Activated CD4-positive, alpha-beta T cell treated with anti-CD3 and anti-CD28 coated beads, Interleukin-2, amount 50 U/mL, for 16 hours (primary cell): ENCODE measurements at places on chromosomes 3 and 15.

DNA sequence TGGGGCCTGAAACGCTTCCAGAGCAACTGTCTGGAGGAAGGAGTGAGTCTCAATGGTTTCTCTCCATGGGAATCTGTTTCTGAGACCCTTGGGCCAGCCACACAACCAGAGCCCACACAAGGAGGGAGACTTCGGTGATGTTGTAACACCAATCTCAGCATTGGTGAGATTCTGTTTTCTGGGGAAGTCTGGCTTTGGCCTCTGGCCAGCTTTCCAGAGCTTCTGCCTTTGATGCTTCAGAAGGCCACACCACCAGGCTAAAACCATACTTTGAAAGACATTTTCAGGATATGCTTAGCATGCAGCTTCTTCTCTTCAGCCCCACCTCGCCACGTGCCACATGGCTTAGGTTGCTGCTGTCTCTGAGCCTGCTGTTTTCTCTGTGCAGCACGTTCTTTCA is 3.6 kb upstream of the EEFSEC start:
- DNase-seq: no peak

DNA sequence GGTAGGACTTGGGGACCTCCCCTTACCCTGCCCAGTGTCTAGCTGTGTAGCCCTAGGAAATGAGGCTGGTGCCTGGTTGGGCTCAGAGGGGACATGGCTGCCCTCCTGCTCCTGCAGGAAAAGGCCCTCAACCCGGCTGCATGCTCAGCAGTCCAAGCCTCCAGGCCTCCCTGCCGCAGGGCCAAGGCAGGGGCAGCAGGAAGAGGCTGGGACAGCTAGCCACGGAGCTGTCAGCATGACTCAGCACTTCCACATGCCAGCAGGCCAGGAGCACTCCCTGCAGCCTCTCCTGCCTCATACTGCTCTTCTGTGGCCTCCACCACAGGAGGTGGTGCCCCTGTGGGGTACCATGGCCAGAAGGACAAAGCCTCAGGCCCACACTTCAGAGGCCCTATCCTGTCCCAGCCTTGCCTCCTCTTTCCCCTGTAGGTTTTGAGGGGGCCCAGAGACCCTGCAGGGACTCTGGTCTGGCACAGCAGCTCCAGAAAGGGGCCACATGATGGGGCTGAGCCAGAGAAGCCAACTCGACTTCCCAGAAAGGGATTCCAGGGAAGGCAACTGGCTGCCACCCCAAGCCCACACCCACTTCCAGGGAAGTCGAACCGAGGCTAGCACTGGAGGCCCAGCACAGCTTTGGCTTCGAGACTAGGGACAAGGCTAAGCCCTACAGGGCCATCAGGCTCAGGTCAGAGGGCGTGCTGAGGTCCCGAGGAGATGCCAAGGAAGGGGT is 19.5 kb downstream of the TKT start:
- peak; percentile 45 for DNase-seq

DNA sequence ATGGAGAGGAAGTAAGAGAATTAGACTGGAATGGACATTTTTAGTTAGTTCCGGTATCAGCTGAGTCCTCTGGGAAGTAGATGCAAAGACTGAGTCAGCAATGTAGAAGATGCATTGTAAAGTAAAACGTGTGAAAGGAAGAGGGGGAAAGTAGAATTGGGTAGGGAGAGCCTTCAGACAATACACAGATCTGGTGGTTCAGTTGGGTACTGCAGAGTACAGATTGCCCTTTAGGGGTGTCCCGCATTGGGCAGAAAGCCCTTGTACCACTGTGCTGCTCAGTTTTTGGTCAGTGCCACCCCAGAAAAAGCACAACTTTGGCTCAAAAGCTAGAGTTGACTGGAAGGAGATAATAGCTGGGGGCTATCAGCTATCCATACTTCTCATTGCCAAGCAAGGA is 247.4 kb downstream of the KBTBD8 start:
- DNase-seq: no peak

GRCh38 chr3:141065258-141065657 is 14.1 kb downstream of the SPSB4 start:
- DNase-seq: no peak

DNA sequence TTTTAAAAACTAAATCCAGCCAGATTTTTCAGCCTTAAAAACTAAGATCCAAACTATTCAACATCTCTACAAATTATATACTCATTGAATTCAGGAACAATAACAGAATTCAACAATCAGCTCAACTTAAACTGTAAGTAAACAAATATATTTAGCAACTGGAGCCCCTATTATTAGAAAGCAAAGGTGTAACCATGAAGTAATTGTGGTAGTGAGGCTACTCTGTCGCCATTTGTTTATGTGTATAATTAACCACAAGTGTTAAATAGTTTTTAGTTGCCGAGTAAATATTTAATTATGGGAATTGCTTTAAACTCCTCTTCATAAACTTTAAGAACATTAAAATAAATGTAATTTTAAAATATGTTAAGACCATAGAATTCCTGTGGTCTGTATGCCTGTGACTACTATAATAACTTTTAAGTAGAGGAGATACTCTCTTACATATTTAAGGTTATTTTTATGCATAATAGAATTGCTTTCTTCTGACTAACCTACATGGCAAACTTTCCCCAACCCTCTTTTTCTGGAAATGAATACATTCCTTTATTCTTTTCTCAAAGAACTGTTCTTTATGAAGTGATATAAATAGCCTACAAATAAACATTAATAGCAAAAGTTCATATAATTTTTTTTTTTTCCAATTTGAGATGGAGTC is 51.2 kb downstream of the MFN1 start:
- DNase-seq: no peak

GRCh38 chr15:100078511-100079220 is 263.1 kb downstream of the ADAMTS17 start:
- no peak for DNase-seq

GRCh38 chr15:63857461-63857856 is 23.7 kb upstream of the HERC1 start:
- DNase-seq: no peak

- DNase-seq: no peak
Observed at GRCh38 chr3:140399871-140400270, 278.0 kb upstream of the TRIM42 start.

DNA sequence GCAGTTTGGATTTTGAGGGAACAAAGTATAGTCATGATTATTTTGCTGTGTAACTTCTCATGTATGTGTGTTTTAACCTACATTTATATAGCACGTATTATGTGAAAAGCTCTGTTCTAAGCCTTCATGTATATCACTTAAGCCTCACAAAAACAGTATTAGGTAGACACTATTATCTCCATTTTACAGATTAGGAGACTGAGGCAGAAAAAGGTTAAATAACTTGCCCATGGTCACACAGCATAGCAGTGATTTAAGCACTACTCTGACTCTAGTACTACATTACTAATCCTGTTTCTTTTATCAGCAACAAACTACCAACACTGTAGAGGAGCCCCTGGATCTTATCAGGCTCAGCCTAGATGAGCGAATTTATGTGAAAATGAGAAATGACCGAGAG is 2.6 kb downstream of the LSM3 start:
- DNase-seq: no peak

DNA sequence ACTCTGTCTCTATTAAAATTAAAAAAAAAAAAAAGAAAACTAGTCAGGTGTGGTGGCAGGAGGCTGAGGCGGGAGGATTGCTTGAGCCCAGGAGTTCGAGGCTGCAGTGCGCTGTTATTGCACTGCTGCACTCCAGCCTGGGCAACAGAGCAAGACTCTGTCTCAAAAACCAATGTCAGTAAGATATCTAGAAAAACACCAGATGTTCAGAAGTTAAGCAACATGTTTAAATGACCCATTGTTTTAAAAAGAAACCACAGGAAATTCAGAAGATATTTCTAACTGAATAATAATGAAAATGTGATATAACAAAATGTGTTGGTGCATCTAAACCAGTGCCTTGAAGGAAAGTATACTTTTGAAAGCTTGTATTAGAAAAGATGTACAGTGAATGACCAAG is 203.4 kb upstream of the CGNL1 start:
- DNase-seq: no peak

GRCh38 chr3:113601240-113601639 is 68.9 kb downstream of the SIDT1 start:
- DNase-seq: no peak

DNA sequence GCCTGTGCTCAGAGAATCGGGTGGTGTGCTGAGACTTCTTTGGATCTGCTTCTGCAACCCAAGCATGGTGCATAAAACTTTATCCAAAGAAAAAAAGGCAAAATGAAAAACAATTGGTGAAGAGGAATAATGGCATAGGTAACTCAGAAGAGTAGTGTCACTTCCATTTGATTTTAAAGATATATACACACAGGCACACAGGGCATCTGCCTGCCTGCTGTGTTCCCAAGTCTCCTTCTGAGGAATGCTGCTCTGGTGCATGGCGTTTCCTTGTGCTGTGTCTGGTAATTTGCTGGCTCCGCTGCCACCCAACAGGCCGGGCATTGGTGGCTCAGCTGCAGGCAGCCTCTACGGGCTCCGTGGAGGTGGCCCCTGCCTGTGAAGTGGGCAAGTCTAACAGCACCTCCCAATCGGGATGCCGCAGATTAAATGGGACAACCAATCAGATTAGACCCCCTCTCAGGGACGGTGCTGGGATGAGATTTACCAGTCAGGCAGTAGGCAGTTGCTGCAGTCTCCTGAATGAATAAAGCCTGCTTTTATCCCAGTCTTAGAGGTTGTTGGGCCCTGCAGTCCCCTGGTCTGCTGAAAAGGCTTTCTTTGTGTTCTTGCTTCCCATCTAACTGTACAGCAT is 253.7 kb upstream of the RASGRP1 start:
- no peak for DNase-seq

DNA sequence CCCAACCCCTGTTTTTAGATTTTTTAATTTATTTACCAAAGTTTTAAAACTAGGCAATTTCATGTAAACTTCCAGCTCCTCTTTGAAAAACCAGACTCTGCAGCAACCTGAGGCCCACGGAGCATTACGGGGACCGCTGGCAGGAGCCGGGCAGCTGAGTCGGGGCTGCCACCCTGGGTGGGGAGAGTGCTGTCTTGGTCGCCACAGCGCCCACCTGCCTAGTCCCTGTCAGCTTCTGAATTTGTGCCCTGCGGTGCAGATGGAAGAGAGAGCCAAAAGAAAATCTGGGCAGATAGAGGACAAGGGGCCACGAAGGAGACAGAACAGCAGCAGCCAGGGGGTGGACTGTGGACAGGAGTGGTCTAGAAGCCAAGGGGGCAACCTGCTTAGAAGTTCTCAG is 34.6 kb downstream of the PXYLP1 start:
- no peak for DNase-seq

- no peak for DNase-seq
Observed at GRCh38 chr3:29605845-29606244, 325.0 kb downstream of the RBMS3 start.

DNA sequence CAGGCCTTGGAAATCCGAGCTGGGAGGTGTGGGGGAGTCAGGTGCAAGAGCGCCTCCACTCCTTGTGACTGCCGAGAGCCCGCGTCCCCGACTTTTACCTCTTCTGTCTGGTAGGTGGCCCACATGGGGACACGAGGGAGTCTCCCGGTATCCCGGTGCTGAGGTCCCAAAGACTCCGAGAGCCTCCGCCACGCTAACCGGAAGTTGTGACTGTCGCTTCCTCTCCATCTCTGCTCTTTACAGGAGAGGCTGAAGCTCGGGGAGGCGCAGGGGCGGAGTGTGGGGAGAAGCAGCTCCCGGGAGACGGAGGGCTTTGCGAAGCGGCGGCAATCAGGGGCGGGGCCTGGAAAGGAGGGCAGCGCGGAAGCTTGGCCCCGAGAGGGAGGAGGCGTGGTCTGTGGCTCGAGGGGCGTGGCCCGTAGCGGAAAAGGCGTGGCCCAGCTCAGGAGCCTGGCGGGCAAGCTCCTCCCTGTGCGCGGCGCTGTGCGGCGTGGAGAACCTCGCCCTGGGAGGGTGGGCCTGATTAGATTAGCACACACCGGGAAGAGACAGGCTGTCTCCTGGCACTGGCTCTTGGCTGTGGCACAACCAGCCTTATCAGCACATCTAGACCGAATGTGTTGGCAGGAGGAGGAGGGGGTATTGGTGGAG is 143.9 kb downstream of the GABRB3 start:
- no peak for DNase-seq

- no peak for DNase-seq
Observed at GRCh38 chr3:37075955-37076354, 82.6 kb downstream of the MLH1 start.

GRCh38 chr3:185216607-185216958 is 37.3 kb downstream of the EHHADH start:
- DNase-seq: no peak

- DNase-seq: no peak
Observed at GRCh38 chr15:66114863-66115425, 138.6 kb downstream of the MEGF11 start.

- DNase-seq: no peak
Observed at GRCh38 chr3:24829011-24829581, 334.4 kb upstream of the THRB start.

GRCh38 chr3:139472380-139473010 is 3.8 kb downstream of the RBP2 start:
- DNase-seq: no peak

DNA sequence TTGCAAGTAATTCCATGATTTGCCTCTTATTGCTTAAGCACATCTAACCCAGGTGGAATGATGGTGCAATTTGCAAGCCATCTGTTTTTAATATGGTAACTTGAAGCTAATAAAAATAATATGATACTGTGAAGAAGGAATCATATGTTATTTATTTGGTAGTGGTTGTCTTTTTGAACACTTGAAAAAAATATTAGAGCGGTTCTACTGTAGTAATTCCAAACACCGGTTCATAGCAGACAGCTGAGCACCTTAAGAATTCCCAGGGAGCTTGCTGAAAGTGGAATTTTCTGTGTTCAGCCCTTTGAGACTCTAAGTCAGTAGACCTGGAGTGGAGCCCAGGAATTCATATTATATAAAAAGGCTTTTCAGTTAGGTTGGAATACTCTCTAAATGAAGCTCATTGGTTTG is 687.4 kb downstream of the EDEM1 start:
- no peak for DNase-seq

DNA sequence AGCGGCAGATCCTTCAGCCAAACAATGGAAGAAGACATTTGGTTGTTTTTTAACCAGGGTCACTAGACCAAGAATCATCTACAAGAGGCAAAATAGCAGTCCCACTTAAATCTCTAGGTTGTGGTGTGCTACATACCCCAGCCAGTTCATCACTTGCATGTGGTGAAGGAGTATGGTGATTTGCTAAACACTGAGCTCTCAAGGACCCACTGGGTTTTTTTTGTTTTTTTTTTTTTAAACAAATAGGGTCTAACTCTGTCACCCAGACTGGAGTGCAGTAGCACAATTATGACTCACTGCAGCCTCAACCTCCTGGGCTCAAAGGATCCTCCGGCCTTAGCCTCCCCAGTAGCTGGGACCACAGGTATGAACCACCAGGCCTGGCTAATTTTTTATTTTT is 508.0 kb downstream of the FOXP1 start:
- no peak for DNase-seq
